ENCODE measurements at places on chromosomes 5 and 9. TPM values are rescaled to one million over a fixed set of nuclear protein-coding genes. Genes with fewer than 3 reads are reported as not detected.

DNA sequence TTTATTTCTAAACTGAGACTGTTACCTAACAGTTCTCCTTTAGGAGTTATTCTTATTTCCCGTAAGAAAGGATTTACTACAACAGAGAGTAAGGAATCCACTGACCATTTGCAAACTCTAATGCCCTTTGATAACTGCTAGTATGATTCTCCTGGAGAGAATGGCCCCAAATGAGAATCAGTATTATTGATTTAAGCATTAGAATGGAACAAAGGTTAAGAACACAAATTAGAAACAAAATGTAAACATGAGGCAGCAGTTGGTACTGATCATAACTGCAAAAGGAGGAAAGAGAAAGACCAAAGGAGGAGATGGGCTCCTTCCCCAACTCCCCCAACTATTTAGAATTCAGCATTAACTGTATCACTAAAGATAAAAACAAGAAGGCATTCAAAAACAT lies 30.7 kb downstream of the PSIP1 start:
- no peak for DNase-seq

Gene CCNB1
- total RNA-seq, result 161 TPM

Gene PDE6A
- 0.07 TPM for total RNA-seq

Gene EDIL3
- total RNA-seq, result 127 TPM

Gene GNA14
- total RNA-seq, result not detected

- DNase-seq, result no peak
Observed at GRCh38 chr5:128551476-128551875, 13.4 kb upstream of the FBN2 start.

GRCh38 chr5:146731909-146732659 lies 146.5 kb downstream of the PPP2R2B start:
- peak; percentile 87 for DNase-seq

Gene CMYA5
- not detected for total RNA-seq

- DNase-seq, result no peak
Observed at GRCh38 chr5:168654211-168654721, 75.1 kb upstream of the PANK3 start.

Gene POU5F2
- total RNA-seq, result not detected

Gene TAF11L7
- not detected for total RNA-seq

DNA sequence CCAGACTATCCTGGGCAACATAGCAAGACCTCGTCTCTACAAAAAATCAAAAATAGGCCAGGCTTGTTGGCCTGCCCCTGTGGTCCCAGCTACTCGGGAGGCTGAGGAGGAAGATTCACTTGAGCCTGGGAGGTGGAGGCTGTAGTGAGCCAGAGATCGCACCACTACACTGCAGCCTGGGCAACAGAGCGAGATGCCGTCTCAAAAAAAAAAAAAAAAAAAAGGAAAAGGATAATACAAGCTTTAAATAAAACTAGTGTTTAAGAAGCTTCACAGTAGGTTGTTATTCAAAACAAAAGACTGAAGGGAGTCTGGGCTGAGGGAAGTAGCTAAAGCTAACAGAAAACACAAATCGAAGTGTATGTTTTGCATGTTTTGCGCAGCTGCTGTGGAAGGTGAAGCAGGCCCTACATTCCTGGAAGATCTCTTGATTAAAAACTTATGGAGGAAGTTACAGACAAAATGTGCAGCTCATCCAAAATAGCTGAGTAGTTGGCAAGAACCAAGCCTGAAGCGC lies 581 bp upstream of the C9orf40 start:
- DNase-seq, result no peak

- no peak for DNase-seq
Observed at GRCh38 chr9:131319486-131319885, 30.0 kb downstream of the PLPP7 start.

DNA sequence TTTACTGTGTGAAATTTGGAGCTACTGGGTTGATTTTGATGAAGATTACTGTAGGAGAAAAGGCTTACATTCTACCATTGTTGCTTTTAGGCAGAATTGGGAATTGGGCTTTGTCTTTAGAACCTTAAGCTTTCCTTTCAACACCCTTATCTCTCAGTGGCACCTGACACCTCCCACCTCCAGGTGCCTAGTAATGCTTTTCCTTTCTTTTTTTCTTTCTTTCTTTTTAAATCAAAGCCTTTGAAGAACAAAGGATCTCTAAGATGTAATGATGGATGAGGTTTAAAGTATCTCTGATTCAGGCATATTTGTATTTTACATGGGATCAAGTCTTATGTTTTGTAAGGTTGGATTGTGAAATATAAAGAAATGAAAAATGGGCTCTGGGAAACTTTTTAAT lies 2.9 kb upstream of the ADGRV1 start:
- no peak for DNase-seq

- peak; percentile 7 for DNase-seq
Observed at GRCh38 chr9:84512493-84512892, 157.0 kb upstream of the NTRK2 start.

Gene MARCOL
- total RNA-seq, result not detected

- DNase-seq, result no peak
Observed at GRCh38 chr5:66880401-66880800, 284.2 kb downstream of the MAST4 start.

DNA sequence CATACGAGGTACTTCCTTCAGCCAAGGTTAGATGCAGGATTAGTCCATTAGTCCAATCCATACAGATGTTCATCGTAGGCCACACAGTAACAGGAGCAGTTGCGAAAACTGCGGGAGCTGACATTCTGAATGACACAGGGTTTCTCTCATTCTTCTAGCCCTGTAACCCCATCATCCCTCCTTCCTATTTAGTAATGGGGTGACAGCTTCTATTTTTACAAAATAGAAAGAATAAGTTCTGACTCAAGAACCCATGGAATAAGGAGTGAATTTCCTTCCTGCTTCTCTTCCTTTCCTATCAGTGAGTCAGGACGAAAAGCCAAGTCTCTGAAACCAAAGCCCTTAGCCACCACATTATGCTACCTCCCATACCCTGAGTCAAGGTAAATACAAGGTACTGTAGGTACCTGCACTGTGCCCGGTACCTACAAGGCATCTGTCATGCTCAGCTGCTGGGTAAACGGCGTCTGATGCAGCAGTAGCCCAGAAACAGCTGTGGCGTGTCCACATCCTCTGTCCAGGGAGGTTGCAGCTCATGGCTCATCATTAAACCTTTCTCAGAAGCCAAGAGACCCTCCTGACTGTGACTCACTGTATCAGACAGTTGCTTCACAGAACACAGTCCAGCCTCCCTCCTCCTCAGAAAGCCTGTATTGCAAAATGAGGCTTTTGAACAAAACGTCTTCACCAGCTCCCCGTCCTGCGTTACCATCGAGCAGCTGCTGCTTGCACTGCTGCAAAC lies 84.2 kb downstream of the ESM1 start:
- no peak for DNase-seq

Gene C9orf50
- not detected for total RNA-seq

GRCh38 chr9:97740848-97741821 lies 44.0 kb upstream of the XPA start:
- no peak for DNase-seq

DNA sequence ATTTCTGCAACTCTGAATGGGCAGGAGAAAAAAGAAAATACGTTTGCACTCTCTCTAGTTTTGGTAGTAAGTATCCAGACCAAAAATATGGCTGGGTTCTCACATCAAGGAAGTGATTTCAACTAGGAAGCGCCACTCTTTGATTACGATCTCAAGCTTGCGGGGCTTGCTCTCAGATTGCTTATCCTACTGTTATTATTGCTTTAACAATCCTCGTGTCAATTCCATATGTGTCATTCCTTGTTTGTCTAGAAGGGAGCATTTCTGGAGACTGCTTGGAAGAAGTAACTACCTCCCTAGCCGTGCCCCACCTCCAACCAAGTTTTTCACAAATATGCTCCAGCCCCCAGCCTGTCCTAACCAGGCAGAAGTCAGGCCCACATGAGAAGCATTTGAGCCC lies 3.5 kb downstream of the PRUNE2 start:
- DNase-seq, result no peak

DNA sequence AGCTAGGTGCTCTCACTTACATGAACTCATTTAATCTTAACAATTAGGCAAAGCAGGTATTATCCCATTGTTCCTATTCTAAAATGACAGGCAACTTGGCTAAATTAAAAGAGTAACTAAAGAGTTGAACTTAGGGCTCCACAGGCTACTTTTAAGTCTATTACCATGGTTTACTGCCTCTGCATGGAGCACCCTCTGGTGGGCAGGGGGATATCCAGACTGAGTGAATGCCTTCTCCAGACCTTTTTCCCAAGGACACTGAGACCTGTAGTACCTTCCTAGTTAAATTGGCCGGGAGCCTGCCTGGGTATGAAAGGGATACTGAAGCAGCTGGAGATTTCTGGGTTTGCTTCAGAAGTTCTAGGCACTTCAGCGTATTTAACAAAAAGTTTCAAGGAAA lies 238.1 kb downstream of the ELAVL2 start:
- DNase-seq, result no peak

DNA sequence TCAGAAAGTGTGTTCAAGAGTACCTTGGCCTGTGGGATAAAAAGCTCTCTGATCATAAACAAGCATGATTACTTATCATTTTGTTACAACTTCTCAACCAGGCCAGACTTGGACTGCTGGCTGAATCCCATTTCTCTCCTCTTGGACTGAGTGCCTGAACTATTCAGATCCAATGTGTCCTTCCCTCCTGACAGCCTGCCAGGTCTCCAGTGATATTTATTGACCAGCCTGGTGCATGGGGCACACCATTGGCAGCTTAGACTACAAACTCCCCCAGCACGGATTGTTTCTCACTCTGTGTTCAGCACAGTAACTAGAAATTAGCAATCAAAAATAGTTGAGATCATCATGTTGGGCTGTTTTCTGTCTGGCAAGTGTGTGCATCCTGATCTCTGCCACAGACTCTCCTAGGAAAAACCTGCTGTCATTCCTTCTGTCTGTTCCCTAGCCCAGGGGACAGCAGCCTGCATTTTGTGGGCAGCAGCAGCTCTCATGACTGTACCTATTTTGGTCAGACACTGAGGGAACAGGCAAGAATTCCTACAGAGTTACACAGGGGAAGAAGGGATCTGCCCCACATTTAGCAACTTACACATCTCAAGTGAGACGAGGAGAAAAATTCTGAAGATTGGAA lies 348.1 kb downstream of the ADAMTS6 start:
- no peak for DNase-seq

Gene FAM200C
- total RNA-seq, result 8.3 TPM

- DNase-seq, result no peak
Observed at GRCh38 chr5:72906806-72907205, 49.0 kb upstream of the FCHO2 start.

GRCh38 chr5:93100976-93101375 lies 480.0 kb downstream of the NR2F1-AS1 start:
- no peak for DNase-seq

Gene AK3
- total RNA-seq, result 16.9 TPM

Gene PDLIM4
- not detected for total RNA-seq

DNA sequence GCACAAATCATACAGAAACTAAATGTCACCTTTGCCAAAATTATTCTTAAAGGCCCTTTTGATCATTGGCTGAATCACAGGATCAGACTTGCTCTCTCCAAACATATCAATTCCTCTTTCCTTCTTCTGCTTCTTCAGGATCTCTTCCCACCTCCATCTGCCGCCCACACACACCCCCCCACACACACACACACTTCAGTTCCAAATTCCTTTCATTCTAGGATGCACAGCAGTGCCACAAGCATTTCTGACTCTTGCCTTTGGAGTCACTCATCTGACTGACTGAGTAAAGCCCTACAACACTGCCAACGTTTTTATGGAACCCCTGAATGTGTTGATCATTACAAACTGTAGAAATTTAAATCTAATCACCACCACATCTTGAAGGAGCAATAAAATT lies 22.9 kb downstream of the DNAH5 start:
- peak; percentile 27 for DNase-seq

Gene LIX1
- total RNA-seq, result not detected

GRCh38 chr5:97141031-97141430 lies 1.4 kb downstream of the LIX1 start:
- no peak for DNase-seq

DNA sequence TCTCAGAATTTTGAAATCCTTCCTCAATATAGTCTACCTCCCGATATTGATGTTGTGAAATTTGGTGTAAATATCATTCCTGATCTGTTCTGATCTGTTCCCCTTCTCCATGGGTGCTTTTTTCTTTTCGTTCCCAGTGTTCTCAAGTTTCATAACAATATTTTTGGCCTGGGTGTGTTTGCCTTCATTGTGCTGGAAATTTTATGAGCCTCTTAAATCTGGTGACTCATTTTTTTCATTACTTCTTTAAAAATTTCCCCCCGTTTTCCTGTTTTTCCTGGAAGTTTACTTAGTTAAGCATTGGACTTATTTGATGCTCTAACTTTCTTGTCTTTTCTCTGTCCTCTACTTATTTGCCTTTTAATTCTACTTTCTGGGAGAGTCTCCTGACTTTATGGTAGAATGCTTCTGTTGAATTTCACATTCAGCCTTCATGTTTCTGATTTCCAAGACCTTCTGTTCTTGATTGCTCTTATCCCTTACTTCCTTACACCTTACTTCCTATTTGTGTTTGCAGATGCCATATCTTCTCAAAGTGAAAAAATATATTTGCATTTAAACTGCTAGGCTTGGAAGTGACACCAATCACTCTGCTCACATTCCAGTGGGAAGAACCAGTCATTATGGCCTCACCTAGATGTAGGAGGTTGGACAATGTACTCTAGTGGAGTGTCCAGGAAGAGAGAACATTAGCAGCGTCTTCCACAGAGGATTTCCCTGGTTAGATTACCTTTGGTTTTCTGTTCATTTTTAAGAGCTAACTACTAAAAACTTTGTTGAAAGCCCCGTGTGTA lies 441.9 kb downstream of the ARHGEF28 start:
- DNase-seq, result no peak

- peak; percentile 98 for DNase-seq
Observed at GRCh38 chr9:16030528-16031185, 477.8 kb downstream of the CCDC171 start.

DNA sequence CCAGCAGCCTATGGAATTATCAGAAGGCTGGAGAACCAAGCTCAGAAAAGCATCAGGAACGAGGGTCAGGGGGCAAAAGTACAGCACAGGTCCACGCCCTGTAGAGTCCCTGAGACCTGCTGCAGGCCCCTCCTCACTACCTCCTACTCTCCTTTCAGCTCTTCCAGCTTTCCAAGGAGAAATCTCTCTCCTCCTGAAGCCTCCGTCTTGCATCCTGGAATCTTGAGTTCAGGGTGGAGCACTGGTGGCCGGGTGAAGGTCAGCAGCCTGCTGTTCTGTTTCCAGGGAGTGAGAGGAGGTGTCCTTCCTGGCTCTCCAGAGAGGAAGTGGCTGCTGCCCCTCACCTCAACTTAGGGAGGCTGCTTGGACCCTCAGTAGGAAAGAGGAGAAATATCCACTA lies 342.3 kb downstream of the ZSWIM6 start:
- DNase-seq, result no peak

Gene OTP
- total RNA-seq, result not detected

GRCh38 chr9:130183133-130183762 lies 11.0 kb downstream of the NCS1 start:
- DNase-seq, result peak; percentile 72
